ENCODE measurements at places on chromosomes 2 and 18. TPM values are rescaled to one million over a fixed set of nuclear protein-coding genes. Genes with fewer than 3 reads are reported as not detected.
A peak's percentile ranks its signal among the peaks of the same experiment; 100 is the strongest.

Gene TCF23
- polyA plus RNA-seq, result 0.78 TPM

Gene GRHL1
- 4.4 TPM for polyA plus RNA-seq

Gene PRSS56
- polyA plus RNA-seq, result 0.83 TPM

Gene APLF
- 3.7 TPM for polyA plus RNA-seq

Gene LAMA1
- polyA plus RNA-seq, result 75.5 TPM

Gene CHRNG
- 1.2 TPM for polyA plus RNA-seq

Gene UGT1A8
- polyA plus RNA-seq, result not detected

Gene RAB6D
- 2.1 TPM for polyA plus RNA-seq

Gene ORC4
- polyA plus RNA-seq, result 133 TPM

DNA sequence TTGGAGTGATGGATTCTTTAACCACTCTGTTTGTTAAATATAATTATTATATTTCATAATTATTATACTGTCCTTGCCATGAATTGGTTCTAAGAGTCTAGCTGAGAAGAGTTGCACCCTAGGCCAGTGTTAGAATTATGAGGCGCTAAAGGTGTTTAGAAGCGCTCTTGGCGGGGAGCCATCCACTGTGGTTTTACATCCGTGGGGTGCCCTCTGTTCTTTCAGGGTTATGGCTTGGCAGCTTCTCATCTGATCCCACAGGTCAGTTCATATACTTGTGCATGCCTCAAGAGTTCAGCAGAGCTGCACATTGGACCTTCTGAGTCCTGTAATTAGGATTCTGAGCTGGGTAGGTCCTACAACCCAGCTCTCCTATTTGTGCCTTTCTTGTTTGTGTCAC is 9.1 kb downstream of the ASAP2 start:
- DNase-seq, result no peak

DNA sequence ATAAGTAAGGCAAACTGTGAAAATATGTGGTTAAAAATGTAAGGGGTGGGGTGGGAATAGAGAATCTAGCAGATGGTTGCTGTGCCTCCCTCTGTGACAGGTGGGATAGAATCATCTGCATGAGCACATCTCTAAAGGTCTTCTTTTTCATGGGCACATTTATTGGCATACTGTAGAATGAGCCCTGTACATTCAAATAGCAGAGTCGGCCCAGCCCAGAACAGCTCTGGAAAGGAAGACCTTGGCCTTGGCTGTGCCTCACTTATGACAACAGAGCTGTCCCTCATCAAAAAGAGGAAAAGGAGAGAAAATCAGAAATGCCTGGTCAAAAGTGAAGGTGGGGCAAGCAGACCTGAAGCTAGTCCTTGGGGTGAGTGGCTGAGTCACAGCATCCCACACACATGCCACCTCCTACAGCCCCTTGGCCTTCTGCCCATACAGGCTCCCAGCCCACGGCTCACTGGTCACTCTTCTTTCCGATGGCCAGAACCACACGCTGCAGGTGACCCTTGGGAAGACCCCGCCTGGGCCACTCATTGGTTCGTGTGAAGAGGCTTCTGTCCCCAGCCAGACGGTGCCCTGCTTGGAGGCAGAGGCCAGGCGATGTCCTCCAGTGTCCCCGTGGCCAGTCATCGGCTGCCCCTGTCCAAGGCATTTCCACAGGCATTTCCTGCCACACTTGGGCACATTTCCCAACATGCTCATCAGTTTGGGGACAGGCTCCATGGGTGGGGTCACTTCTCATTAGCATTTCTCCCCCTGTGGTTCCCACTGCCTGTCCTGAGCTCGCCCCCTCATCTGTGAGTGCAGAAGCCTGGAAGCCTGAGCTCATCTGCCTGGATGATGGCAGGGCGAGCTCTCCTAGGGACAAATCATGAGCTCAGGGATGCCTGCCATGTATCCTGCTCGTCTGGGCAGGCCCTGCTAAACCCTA is 113.6 kb downstream of the MCFD2 start:
- DNase-seq, result no peak

- DNase-seq, result no peak
These were observed 41.8 kb upstream of the COPS8 start for GRCh38 chr2:237043866-237044265.

GRCh38 chr2:106144621-106145331 is 49.3 kb downstream of the UXS1 start:
- DNase-seq, result no peak

- DNase-seq, result no peak
These were observed 164.6 kb downstream of the RTP5 start for GRCh38 chr2:242034138-242034537.

GRCh38 chr2:104883357-104883756 is 29.4 kb downstream of the POU3F3 start:
- no peak for DNase-seq

GRCh38 chr18:28039691-28040090 is 137.2 kb downstream of the CDH2 start:
- DNase-seq, result no peak

DNA sequence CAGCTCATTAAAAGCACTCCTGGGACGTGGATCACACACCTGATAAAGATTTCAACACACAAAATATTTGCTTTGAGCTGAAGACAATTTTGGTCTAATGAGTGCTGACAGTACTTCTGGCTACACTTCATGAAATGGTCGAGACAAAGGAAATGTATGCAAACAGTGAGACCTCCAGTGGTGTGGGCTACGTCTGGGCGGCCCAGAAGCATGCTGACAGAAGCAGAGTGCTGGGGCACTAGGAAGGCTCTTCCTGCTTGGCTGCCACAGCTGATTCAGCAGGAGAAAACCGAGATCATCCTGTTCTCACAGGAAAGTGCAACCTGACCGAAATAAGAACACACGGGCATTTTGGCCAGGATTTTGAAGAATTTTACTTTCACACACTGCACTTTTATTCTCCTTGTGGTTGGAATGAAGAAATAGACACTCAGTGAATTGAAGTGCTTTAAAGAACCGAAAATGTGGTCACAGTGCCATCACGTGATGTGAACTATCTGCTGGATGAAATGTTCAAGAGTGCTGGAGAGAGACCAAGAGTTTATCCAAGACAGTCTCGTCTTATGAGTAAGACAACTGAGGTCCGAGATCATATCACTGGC is 149.5 kb downstream of the CCBE1 start:
- no peak for DNase-seq

DNA sequence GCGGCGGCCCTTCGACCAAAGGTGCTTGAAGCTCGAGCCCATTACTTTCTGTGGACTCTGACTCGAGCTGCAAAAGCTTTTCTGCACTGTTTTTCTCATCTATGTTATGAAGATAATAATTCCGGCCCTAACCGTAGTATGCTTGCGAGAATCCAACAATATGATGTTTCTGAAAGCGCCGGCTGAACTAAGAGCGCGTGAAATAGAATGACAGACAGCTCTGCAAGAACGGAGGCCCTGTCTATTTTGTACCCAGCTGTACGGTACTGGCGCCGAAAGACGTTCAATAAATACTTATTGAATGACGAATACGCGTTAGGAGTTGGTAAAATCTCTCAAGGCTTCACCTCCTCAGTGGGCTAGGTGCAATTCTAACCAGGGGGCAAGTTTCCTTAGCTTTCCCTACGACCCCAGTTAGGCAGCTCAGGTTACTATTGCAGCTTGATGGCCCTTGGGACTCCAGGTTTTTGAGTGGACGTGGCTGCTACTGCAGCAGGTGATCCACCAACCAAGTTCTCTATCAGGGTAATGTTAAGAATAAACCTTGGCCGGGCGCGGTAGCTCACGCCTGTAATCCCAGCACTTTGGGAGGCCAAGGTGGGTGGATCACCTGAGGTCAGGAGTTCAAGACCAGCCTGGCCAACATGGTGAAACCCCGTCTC is 570 bp downstream of the SCRN3 start:
- peak; percentile 10 for DNase-seq

GRCh38 chr2:125004106-125004800 is 979.2 kb downstream of the CNTNAP5 start:
- DNase-seq, result no peak

DNA sequence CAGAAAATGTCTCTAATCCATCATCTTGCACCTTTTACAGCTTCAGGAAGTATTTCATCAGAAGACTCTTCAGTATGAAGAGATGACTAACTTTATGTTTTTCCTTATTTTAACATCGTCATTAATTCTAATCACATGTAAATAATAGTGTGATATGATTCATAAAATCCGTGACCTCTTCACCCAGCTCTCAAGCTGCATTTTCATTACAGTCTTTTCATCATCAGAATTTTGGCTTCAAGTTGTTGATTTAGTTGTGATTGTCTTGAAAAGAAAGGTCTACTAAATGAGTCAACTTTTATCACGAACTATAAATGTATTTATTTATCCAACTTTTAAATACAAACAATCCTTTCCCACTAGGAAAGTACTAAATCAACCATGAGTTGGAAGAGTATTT is 410.3 kb downstream of the LRP1B start:
- no peak for DNase-seq

GRCh38 chr18:55908901-55909366 is 320.9 kb upstream of the TCF4 start:
- peak; percentile 70 for DNase-seq

DNA sequence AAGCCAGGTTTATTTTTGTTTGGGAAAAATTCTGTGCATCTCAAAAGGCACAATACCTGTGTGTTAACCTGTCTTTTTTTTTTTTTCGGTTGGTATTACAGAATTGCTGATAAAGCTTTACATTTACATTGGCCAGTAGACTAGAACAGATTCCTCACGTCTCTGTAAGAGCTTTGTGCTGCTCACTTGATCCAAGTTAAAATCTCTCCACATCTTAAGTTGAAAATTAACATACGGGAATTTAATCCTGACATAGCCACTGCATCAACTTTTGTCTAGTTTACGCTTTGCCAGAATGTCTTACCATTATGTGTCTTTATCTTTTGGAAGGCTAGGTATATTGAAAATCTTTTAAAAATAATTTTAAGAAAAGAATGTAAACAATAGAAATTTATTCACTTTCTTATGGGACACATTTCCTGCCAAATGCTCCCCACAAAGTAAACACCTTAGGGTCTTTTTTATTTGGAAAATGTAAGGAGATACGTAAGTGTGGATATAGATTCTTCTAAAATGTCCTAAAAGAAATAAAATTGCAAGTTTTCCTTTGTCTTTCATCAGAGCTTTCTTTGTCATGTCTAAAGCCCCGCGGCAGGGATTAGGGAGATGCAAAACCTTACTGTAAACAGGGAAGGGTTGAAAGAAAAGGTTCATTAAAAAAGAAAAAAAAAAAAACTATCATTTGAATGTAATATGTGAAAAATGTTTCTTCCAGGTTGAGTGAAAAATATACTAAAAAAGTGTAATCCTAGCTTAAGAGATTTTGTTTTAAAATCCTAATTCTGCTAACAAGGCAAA is 912.8 kb downstream of the NRXN1 start:
- DNase-seq, result no peak

DNA sequence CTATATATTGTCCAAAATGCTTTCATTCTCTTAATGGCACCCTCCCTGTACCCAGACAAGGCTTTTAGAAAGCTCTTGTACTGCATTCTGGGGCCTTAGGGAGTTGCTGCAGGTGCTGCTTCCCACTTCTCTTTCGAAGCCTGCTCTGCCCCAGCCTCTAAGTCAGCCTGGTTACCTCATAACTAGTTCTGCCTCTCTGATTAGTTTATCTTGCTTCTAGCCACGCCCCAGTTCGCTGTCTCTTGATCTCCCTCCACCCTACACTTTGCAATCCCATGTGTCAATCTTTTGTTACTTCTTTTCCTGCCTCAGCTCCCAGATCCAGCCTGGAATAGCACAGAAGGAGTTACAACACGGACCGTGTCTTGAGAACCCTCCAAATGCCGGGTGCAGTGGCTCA is 13.8 kb upstream of the NCOA1 start:
- no peak for DNase-seq

DNA sequence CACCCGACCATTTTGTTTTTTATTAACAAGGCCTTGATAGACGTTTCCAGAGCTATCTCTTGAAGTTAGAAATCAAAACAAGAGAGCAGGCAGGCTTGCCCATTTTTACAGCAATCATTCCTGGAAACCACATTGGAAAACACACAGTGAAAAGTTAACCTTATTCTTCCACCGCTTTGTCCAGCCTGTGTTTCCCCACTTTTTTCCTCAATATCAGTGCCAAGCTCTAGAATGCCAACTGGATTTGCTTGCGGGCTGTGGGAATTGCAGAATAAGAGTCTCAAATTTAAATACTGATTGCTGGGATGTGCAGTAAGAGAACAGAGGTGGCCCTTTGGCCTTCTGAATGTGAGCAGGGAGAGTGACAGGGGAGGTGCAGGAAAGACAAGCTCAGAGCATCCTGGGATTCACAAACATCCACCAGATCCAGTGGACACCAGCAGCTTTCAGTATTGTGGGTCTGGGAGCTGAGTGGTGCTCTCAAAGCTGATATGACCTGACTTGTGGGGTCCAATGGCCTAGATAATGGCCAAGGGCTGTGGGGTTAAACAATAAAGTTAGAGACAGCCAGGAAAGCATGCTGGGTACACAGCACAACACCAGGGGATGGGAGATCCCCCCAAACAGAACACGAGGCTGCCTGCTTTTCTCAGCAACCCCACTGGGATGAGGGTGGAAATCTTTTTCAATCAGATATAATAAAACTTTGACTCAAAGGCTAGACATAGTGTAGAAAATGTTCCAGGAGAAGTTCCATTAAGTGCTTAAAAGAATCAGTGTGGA is 15.5 kb downstream of the CYP1B1 start:
- no peak for DNase-seq

DNA sequence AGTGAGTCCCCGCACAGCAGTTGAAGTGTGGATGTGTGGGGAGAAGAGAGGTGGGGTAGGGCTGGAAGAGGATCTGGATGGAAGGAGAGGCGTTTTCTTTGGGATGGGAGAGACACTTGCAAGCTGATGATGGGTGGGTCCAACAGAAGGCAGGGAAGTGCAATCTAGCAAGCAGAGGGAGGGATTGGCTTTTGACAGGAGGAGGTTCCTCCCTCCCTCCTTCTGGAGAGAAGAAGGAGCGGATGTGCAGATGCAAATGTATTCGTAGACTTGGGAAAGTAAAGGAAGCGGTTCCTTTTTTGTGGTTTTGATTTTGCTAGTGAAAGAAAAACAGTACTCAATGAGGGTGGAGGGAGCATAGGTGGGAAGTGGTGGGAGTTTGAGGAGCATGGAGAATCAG is 48.9 kb downstream of the LAMA3 start:
- DNase-seq, result no peak
